Activated CD4-positive, alpha-beta T cell treated with anti-CD3 and anti-CD28 coated beads, Interleukin-10, Interleukin-2, amounts not matched to agents 100 ng/mL and 50 ng/mL, durations not matched to agents 16 hours and 8 hours (primary cell): ENCODE measurements at places on chromosomes 12 and 14.

GRCh38 chr12:124013073-124013472, 40.1 kb downstream of the ZNF664 start:
- no peak for DNase-seq

DNA sequence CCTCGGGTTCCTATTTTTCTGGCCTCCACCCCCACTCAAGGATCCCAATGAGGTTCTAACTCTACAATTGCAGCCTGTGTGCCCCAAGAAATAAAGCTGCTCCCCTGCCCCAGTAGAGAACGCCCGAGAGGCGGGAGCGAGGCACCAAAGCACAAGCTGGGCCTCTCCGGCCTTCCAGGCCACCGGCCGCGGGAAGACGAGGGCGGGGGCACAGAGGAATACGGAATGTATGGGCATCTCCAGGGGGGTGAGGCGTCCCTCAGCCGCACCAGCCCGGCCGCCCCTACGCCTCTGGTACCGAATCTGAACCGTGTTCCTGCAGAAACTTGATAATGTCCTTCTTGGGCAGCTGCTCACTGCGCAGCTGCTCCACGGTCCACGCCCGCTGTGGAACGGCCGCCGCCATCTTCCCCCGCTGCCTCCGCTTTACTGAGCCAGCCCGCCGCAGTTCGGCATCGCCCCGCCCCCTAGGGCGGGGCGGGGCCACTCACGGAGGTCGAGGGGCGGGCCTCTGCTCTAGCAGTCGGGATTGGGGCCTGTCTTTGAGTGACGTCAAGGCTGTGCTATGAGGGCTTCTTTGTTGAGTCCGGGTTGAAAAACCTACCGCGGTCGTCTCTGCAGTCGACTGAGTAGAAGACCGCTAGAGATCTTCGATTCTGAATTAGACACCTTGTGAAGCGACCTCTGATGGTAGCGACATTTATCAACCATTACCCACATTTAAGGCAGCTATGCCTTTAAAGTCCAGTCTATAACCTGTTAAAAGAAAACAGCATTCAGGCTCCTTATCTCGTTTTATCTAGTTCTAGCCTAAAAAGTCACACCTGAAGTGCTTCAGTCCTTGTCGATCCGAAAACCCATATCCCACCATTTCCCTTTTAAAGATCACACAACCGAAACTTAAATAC, at the start of gene FKBP3:
TSS of gene FKBP3 (minus strand) at position 431 of the 908 bp plus-strand sequence. CDS start at position 406, 25 bp downstream.
- peak; percentile 99 for DNase-seq

DNA sequence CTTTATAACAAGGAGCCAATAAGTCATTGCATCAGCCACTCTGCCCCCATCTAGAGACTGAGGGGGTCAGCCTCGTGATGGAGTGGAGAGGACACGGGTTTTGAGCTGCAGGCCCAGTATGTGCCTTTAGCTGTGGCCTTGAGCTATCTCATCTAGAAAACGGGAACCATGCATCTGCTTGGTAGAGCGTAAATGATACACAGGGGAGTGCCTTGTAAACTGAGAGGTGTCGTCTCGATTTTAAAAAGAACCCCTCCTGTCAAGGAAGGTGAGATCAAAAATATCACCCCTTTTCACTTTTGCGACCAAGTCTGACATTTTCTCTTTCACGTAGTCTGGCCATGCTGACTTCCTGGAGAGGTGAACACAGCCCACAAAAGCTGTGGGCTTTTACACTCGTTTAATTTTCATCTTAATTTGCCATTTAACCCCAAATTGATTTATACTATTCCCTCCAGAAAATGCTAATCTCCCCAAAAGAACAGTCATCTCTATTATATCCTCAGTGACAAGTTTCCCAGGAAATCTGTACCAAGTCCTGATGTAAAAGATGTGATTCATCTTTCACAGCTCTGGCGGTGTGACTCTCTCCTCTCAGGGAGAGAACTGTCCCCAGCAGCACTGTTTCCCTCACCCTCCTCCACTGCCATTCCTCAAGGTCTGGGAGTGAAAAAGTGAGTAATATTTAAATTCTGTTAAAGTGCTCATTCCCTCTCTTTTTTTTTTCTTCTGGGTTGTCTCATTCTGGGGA, 30.6 kb downstream of the VCPKMT start:
- peak; percentile 69 for DNase-seq

- DNase-seq, result no peak
These were observed 6.6 kb downstream of the NCAPD2 start for GRCh38 chr12:6500466-6500865.

GRCh38 chr12:104667139-104667538, 210.4 kb downstream of the CHST11 start:
- DNase-seq, result no peak

- no peak for DNase-seq
These were observed 1.7 kb downstream of the PRICKLE1 start for GRCh38 chr12:42587601-42588523.

DNA sequence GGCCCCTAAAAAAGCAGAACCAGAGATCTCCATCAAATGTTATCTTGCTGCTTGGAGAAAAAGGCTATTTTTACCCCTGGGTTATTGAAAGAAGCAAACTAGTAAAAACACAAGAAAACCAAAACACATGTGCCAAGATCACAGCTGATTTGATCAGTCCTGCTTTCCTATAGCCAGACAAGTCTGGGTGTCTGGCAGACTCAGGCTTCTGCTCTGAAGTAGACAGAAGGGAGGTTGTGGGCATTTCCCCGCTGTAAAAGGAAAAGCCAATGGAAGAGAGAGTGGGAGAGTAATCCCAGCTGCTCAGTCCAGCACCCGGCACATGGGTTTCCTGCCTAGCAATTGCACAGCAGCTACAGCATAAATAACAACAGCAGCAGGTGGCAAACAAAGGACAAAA, 177.9 kb downstream of the PHLDA1 start:
- DNase-seq, result no peak

- DNase-seq, result no peak
These were observed 272.5 kb downstream of the C12orf50 start for GRCh38 chr12:87756721-87757120.
